ENCODE measurements at places on chromosomes 2 and 18.

DNA sequence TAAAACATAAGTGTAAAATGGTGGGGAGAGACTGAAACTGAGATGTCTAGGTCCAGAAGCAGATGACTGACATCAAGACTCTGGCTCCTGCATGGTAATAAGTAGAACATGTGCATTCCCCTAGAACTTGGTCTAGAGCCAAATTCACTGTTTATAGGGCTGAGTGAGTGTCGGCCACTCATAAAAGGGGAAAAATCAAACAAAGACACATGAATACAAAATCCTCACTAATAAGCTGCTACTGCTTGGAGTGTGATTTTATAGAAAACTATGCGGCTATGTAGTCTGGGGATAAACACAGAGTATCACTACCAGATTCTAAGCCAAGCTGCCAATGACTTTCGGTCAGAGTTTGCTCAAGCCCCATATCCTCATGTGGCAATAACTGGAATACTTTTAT is 1080.8 kb upstream of the DDX18 start:
- DNase-seq = no peak

GRCh38 chr18:34543356-34543755 is 166.7 kb upstream of the DTNA start:
- no peak for DNase-seq

- DNase-seq = no peak
Observed at GRCh38 chr2:240146627-240147278, 6.3 kb upstream of the OTOS start.

- no peak for DNase-seq
Observed at GRCh38 chr2:173354073-173354581, 545 bp upstream of the CDCA7 start.
